GM12878 (cell line): ENCODE measurements at places on chromosomes 1 and 21. TPM values are rescaled to one million over a fixed set of nuclear protein-coding genes. Genes with fewer than 3 reads are reported as not detected.

DNA sequence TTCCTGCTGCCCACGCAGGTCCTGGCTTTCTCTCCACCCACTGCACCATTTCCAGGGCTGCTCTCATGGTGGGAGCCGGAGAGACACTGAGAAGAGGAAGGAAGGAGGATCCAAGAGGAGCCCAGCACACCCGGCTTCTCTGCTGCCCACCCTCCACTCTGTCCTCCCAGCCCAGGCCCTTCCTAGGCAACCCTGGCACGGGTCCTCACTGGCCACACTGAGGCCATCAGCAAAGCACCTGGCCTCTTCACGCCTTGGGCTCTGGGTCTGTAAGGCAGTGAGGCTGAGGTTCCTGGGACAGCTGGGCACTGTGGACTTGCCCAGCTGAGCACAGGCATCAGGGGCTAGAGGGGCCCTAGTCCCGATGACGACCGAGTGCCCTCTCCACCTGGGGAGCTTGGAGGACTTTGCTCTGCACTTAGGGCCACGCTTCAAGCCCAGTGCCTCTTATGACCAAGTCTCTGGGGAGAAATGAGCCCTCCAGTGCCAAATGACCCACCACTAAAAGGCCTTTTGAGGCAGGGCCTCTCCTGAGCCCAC lies 43.1 kb downstream of the PDE9A start:
- no peak overlapping the region for H3K4me3 ChIP-seq
- H3K36me3 ChIP-seq = no peaks in the 10 kb centered on the region
- no peaks in the 10 kb centered on the region; the same call in 1 of the 2 replicates for H3K27me3 ChIP-seq
- no peak overlapping the region for H3K27ac ChIP-seq
- DNase-seq = no peak
- H3K4me1 ChIP-seq = no peaks in the 10 kb centered on the region

- no peak overlapping the region for H3K4me3 ChIP-seq
- no peak for DNase-seq
- no peak overlapping the region for H3K27ac ChIP-seq
- no peaks in the 10 kb centered on the region for H3K4me1 ChIP-seq
- no peaks in the 10 kb centered on the region for H3K36me3 ChIP-seq
Measured at GRCh38 chr1:121519042-121519755, 334.4 kb downstream of the SRGAP2C start.

GRCh38 chr1:7026169-7026568 lies 240.9 kb downstream of the CAMTA1 start:
- no peaks in the 10 kb centered on the region for H3K36me3 ChIP-seq
- H3K4me1 ChIP-seq = no peaks in the 10 kb centered on the region
- 0 out of 2 replicates have a peak, but pooled peaks cover 3% of the 10 kb centered on the region for H3K27me3 ChIP-seq
- no peak for DNase-seq

SLC45A1 gene
- 0.18 and 0.29 TPM in 2 replicates for total RNA-seq

DNA sequence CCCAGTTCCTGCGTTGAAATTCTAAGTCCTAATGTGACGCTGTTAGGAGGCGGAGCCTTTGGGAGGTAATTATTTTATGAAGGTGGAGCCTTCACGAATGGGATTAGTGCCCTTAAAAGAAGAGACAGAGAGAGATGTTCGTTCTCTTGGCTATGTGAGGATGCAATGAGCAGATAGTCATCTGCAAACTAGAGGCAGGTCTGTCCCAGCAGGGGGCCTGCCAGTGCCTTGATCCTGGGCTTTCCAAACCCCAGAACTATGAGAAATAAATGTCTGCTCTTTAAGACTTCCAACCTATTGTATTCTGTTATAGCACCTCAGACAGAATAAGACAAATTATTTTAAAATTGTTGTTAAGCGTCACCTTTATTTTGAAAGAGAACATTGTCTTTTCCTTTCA lies 123.1 kb upstream of the KCNJ6 start:
- no peak overlapping the region for H3K27ac ChIP-seq
- H3K4me3 ChIP-seq = no peak overlapping the region
- H3K36me3 ChIP-seq = no peaks in the 10 kb centered on the region
- no peak for DNase-seq

RIMS3 gene
- total RNA-seq = 0.74 and 0.93 TPM in 2 replicates

DNA sequence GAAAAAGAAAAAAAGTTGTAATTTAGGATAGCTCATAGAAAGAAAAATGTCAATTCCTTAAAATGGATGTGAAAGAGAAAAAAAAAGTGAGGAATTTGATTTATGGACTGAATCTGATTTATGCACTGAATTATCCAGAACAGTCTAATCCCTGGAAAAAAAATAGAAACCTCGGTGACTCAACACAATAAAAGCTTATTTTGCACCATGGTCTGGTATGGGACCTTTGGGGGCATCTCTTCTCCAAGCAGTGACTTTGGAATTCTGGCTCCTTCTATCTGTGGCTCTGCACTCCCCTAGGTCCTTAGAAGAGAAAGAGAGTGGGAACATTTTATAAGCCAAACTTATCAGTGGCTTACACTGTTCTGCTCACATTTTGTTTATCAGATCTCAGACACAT lies 471.7 kb upstream of the B3GALT2 start:
- H3K27me3 ChIP-seq = no peaks in the 10 kb centered on the region
- no peaks in the 10 kb centered on the region for H3K4me1 ChIP-seq
- H3K4me3 ChIP-seq = no peak overlapping the region
- H3K27ac ChIP-seq = no peak overlapping the region
- no peaks in the 10 kb centered on the region for H3K36me3 ChIP-seq
- no peak for DNase-seq

DNA sequence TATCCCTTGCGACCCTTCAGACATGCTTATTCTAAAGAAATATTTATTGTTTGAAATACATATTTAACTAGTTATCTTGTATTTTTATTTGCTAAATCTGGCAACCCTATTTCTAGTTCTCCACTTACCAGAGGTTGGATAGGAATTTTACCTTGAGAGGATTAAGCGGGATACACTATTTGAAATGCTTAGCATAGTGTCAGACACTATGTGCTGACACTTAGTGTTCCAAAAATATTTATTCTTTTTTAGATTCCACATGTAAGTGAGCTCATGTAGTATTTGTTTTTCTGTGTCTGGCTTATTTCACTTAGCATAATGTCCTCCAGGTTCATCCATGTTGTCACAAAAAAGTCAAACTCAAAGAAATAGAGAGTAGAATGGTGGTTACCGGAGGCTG lies 78.7 kb downstream of the NTMT2 start:
- no peak overlapping the region for H3K27ac ChIP-seq
- H3K27me3 ChIP-seq = no peaks in the 10 kb centered on the region
- no peaks in the 10 kb centered on the region for H3K36me3 ChIP-seq
- H3K4me3 ChIP-seq = no peak overlapping the region

DNA sequence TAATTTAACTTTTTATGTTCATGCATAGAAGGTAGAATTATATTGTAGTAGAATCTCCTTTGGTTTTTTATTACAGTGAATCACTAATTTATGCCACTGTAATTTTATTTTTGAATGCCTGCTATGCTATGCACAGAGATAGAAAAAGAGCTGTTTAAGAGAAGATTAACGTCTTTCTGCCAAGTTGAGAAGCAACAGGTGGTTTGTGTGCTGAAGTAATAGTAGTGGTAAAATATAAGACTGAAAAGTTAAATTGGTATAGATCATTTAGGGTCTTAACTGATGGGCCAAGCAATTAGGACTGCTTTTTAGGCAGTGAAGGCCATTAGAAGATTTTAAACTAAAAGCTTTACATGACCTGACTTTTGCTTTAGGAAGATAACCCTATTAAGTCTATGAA lies 115.1 kb downstream of the SYT14 start:
- H3K4me1 ChIP-seq = no peaks in the 10 kb centered on the region
- DNase-seq = no peak
- H3K36me3 ChIP-seq = no peaks in the 10 kb centered on the region
- H3K4me3 ChIP-seq = no peak overlapping the region
- H3K27ac ChIP-seq = no peak overlapping the region

DNA sequence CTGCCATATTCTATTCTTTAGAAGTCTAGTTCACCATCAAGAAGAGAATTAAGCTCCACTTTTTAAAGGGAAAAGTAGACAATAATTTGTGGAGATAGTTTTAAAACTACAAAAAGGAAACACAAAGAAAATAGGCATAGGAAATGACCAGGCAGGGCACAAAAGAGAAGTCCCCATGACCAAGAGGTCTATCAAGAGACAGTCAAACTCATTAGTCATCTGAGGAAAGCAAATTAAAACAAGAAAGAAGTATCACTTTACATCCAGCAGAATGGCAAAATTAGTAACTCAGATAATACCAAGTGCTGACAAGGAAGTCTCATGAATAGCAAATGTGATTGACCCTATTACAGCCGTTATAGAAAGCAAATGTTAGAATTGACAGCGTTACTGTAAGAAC lies 243.7 kb upstream of the SNX7 start:
- H3K4me1 ChIP-seq = no peaks in the 10 kb centered on the region
- H3K4me3 ChIP-seq = no peak overlapping the region
- DNase-seq = no peak
- H3K27me3 ChIP-seq = no peaks in the 10 kb centered on the region
- H3K36me3 ChIP-seq = no peaks in the 10 kb centered on the region
- no peak overlapping the region for H3K27ac ChIP-seq

DNA sequence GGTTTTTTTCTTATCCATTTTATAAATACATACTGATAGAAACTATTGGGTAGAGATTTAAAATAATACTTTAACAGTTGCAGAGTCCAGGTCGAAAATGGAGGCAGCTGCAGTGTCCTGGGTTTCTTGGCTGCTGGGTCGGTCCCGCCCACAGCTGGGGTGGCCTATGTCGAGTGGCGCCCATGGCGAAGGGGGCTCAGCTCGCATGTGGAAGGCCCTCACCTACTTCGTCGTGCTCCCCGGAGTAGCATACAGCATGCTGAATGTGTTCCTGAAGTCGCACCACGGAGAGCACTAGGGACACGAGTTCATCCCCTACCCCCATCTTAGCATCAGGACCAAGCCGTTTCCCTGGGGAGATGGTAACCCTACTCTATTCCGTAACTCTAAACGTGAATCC lies 1304.9 kb upstream of the ADGRL2 start:
- H3K27ac ChIP-seq = no peak overlapping the region
- no peaks in the 10 kb centered on the region for H3K4me1 ChIP-seq
- no peaks in the 10 kb centered on the region for H3K36me3 ChIP-seq
- H3K27me3 ChIP-seq = no peaks in the 10 kb centered on the region
- no peak overlapping the region for H3K4me3 ChIP-seq

KTI12 gene
- 18.5 and 20.4 TPM in 2 replicates for total RNA-seq

DNA sequence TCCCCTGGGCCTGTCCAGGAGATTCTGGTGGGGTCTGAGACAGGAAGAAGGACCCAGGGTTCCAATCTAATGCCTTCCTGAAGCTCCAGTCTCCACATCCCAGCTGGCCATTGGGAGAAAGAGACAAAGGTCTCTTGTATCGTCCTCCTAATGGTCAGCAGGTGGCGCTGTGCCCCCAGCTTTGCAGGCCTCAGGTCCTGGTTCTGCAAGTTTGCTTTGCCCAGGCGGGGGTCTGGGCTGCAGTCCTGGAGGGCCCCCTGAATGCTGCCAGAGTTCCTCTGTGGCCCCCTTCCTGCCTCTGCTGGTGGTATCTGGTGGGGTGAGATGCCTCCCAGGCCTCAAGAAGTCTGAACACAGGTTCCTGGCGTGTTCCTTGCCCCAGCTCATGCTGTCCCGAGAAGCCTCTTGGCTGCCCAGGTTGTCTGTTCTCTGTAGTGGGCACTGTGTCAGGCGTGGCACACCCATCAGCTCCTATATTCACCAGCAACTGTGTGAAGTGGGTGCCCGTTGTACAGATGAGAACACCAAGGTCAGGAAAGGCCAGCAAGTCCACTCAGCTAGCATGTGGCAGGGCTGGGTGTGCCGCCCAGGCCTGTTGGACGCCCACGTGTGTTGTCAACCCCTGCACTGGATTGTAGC lies 33.8 kb upstream of the CSF3R start:
- no peak for DNase-seq
- no peaks in the 10 kb centered on the region for H3K4me1 ChIP-seq

- DNase-seq = no peak
- no peaks in the 10 kb centered on the region for H3K36me3 ChIP-seq
- H3K4me3 ChIP-seq = no peak overlapping the region
- H3K27ac ChIP-seq = no peak overlapping the region
- H3K4me1 ChIP-seq = peaks cover 11% of the 10 kb centered on the region
- H3K27me3 ChIP-seq = no peaks in the 10 kb centered on the region; the same call in 1 of the 2 replicates
Measured at GRCh38 chr1:178910023-178910422, 39.1 kb upstream of the ANGPTL1 start.

MAP3K21 gene
- 0.21 TPM in 2 replicates for total RNA-seq

DNA sequence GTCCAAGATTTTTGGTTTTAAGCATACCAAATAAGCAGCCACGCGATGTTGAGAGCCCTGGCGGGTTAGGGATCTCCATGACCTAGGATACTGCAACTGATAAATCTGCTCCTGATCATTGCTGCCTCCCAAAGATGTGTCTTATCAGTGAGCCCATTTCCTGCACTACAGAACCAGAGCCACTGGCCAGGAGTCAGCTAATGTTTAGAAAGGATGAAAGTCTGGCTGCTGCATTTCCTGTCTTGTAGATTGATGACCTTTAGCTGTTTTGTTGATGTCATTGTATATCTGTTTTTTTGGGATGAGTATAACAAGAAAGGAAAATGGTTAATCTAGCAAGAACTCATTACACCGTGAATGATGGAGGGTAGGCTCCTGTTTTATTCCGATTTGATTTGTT lies 74.5 kb downstream of the C1orf21 start:
- no peaks in the 10 kb centered on the region; the same call in 1 of the 2 replicates for H3K27me3 ChIP-seq
- H3K27ac ChIP-seq = no peak overlapping the region
- H3K4me1 ChIP-seq = no peaks in the 10 kb centered on the region
- no peaks in the 10 kb centered on the region for H3K36me3 ChIP-seq
- DNase-seq = no peak

DNA sequence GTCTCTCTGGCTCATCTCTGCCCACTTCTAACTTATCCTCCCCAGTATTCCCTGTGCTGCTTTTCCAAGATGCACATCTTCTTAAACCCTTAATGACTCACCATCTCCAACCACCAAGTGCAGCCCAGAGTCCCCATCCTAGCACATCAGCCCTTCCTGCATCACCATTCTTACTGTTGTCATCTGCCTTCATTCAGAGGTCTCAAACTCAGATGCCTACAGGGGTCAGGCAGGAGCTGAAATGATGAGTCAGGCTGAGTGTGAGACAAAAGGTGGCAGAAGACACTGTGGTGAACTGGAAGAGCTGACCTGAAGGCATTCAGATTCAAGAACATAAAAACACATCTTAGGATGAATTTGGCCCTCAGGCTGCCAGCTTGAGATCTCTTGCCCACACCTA lies 34.6 kb downstream of the OLFML2B start:
- no peak for DNase-seq
- no peaks in the 10 kb centered on the region for H3K36me3 ChIP-seq
- H3K4me3 ChIP-seq = no peak overlapping the region

DNA sequence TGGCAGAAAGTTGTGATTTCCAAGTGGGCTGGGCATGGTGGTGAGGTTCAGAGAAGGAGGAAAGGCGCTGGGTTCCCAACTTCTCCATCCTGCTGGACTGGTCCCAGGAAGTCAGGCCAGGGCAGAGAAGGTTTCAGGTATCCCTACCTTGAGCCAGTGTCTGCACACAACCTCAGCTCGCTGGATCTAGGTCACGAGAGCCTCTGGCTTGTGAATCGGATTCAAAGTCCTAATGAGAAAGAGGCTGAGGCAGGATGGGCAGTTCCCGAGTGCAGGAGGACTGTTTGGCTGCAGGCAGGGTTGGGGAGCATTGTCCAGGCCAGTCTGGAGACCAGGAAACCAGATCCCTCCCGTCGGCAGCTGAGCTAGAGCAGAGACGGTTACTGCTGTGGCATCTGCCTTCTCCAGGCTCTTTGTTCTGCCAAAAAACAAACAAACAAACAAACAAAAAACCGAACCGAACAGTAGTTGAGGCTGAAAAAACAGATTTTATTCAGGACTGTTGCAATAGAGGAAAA lies 19.5 kb upstream of the IGSF21 start:
- no peak overlapping the region for H3K4me3 ChIP-seq
- DNase-seq = no peak
- H3K36me3 ChIP-seq = no peaks in the 10 kb centered on the region
- H3K4me1 ChIP-seq = no peaks in the 10 kb centered on the region
- H3K27me3 ChIP-seq = no peaks in the 10 kb centered on the region; the same call in 1 of the 2 replicates
- H3K27ac ChIP-seq = no peak overlapping the region
